ENCODE measurements at places on chromosomes 13 and 19.
A peak's percentile ranks its signal among the peaks of the same experiment; 100 is the strongest.

DNA sequence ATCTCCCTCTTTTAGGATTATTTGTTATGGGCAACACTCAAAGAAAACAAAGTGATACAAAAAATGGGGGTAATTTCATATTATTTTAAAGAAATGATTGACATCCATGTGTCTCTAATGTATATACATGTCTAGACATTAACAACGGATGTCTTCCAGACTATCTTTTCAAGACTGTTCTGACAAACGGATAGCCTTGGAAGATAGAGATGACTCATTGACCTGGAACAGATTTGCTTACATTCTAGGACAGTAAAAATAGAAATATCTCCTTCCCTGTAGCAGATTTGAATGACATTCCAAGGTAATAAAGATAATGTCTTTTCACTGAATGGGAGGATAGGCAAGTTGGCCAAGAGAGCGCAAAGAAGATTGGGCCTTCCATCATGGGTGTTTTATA is 26.2 kb upstream of the SLITRK6 start:
- DNase-seq, result peak; percentile 5

GRCh38 chr13:110699148-110700145 is 6.5 kb downstream of the CARS2 start:
- DNase-seq, result no peak

DNA sequence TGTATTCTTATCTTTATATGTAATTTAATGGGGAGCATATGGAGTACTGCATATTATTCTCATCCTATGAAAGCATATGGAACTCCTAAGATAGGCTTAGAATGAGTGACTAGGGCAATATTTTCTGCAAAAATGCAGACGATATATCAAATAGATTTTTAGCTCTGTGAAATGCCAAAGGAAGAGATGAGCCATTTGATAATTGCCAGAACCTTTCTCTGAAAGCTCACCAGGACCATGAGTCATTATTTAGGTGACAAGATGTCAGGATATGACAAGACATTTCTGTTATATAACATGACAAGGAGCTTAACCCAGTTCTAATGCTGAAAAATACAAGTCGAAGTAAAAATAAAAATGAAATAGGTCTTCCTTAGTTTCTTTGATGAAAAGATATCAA is 145.0 kb downstream of the SLITRK6 start:
- DNase-seq, result no peak

DNA sequence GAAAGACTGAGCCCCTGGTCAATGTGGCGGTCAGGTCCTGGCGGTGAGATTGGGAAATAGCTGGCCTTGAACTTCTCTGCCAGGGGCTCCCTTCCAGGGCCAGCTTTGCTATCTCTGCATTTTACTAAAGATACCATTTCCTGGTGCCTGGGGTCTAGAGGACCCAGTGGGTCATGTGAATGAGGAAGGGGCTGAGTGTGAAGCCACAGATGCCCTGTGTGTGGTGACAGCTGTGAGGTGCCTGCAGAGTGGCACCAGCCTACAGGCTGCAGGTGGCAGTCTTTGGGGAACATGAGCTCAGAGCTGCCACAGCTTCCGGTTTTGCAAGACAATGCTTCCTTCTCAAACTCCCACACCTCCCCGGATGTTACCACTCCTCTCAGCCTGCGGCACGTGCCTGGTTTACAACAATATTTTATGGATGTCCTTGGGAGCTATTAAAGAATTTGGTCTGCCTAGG is 5.2 kb upstream of the MLNR start:
- no peak for DNase-seq

DNA sequence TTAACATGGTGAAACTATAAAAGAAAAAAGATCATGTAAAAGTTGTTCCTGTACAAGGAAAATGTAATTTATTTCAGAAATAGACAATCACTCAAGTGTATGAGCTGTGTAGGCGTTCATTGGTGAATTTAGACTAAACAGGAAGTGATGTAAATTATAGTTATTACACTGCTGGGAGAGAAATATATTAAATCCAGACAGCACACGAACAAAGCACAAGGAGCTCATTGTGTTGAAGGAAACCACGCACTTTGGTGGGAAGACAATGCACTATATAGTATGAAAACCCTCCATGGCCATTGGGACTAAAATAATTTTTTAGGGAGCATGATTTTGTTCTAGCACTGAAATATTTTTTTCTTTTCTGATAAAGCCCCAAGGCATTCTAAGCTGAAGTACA is 450.5 kb downstream of the KLF12 start:
- no peak for DNase-seq

- DNase-seq, result no peak
These were observed 77.1 kb downstream of the CHST8 start for GRCh38 chr19:33698576-33699435.

GRCh38 chr13:93279982-93280381 is 53.4 kb downstream of the GPC6 start:
- DNase-seq, result no peak

- DNase-seq, result no peak
These were observed 18.3 kb downstream of the KCNC3 start for GRCh38 chr19:50310759-50311465.

DNA sequence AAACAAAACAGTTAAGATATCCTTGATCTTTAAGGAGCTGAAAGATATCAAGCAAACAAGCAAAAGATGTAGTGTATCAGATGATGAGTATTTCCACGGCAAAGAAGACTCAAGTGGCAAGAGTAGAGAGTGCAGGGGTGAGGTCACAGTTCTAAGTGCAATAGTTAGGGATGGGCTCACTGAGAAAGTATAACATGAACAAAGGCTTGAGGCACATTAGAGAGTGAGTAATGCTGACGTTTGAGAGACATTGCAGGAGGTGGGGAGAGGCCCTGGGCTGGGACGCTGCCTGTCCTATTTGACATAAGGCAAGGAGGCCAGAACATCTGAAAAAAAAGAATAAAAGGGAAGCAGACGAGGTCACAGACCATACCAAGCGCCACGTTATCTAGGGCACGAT is 1.4 kb downstream of the DUXA start:
- DNase-seq, result no peak

GRCh38 chr19:8131517-8131916 is 17.9 kb downstream of the FBN3 start:
- no peak for DNase-seq

DNA sequence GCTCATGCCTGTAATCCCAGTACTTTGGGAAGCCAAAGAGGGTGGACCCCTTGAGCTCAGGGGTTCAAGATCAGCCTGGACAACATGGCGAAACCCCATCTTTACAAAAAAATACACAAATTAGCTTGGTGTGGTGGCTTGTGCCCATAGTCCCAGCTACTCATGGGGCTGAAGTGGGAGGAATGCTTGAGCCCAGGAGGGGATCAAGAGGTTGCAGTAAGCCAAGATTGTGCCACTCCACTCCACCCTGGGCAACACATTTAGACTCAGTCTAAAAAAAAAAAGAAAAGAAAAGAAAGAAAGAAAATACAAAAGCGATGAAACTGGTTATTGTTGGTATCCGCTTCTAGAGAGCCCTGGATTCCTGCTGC is 597.4 kb downstream of the UQCRFS1 start:
- no peak for DNase-seq

DNA sequence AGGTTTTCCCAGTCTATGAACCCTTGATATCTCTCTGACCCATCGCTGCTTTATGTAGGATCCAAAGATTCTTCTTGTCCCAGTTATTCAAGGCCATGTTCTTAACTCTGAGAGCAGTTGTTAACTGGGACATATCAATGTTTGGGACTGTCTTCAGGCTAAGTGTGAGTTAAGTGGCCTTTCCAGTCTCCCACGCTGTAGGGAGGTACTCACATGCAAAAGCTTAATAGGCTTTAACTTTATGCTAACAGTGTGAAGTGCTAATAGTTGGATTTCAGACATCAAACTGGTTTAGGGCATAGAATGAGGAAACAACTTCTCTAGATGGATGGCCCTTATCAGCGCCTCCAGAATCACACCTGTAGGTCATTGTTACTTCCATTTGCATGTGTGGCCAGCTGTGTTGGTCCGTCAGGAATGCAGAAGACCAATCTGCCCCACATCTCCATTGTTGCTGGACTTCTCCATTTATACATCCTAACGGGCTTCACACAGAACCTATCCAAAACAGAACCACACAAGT is 104.7 kb upstream of the MBNL2 start:
- DNase-seq, result no peak

- no peak for DNase-seq
These were observed 14.3 kb upstream of the EDDM13 start for GRCh38 chr19:56258272-56258671.

- DNase-seq, result no peak
These were observed 35.2 kb downstream of the SMARCA4 start for GRCh38 chr19:10995926-10996600.

DNA sequence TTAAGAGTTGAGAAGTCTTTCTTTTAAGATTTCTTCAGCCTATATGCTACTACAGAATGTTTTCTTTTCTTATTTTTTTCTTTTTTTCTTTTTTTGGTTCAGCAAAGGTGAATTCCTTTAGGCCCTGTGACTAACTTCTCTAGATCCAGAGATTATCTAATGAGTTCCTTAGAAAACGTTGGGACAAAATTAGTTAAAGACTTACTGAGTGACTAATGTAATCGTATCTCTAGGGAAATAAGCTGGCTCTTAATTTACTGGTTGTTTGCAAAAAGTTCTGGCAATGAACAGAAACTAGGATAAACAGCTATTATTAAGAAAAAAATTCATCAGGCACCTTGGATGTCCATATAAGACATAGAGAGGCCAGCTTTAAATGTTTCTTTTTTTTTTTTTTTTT is 30.7 kb upstream of the CSNK1A1L start:
- DNase-seq, result no peak

DNA sequence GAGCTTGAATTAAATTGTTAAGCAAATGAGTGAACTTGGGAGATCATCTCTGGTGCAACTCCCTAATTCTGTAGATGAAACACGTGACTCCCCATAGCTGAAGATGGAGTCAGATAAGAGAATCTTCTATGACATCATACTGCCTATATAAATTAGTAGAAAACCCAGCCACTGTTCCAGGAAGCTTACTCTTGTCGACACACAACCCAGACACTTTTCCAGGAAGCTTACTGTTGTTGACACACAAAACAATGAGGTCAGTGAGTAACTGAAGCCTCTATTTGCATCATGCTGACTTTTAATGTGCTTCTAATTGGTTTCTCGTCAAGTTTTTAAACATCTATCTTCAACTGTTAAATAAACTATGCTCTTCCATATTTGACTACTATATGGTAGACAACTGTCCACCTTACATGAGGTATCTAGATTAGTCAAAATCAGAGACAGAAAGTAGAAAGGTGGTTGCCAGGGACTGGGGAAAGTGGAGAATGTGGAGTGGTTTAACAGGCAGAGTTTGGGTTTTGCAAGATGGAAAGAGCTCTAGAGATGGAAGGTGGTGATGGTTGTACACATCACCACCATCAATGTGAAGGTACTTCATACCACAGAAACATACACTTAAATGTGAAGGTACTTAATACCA is 168.2 kb downstream of the FGF14 start:
- DNase-seq, result peak; percentile 3

- DNase-seq, result no peak
These were observed 54.1 kb upstream of the MLNR start for GRCh38 chr13:49165798-49166752.

- peak; percentile 46 for DNase-seq
These were observed 568 bp downstream of the POLR2I start for GRCh38 chr19:36113894-36114720.

DNA sequence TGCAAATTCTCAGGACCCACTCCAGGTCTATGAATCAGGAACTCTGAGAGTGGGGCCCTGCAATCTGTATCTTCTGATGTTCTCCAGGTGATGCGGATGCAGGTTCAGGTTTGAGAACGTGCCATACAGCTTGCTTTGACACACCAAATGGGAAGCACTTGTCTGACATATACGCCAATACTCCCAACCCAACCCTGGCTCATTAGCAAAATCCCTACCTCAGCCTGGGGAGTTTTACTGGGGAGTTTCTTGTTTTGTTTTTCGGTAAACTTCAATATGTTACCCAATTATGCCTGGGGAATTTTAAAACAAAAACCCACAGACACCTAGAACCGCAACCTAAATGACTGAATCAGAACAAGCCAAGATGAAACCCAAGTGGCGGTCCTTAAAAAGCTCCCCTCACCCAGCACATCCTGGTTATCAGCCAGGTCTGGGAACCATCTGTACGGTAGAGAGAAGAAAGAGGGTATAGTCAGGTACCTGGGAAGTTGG is 41.2 kb downstream of the ABCC4 start:
- no peak for DNase-seq

GRCh38 chr19:3389876-3390371 is 23.5 kb downstream of the NFIC start:
- no peak for DNase-seq

DNA sequence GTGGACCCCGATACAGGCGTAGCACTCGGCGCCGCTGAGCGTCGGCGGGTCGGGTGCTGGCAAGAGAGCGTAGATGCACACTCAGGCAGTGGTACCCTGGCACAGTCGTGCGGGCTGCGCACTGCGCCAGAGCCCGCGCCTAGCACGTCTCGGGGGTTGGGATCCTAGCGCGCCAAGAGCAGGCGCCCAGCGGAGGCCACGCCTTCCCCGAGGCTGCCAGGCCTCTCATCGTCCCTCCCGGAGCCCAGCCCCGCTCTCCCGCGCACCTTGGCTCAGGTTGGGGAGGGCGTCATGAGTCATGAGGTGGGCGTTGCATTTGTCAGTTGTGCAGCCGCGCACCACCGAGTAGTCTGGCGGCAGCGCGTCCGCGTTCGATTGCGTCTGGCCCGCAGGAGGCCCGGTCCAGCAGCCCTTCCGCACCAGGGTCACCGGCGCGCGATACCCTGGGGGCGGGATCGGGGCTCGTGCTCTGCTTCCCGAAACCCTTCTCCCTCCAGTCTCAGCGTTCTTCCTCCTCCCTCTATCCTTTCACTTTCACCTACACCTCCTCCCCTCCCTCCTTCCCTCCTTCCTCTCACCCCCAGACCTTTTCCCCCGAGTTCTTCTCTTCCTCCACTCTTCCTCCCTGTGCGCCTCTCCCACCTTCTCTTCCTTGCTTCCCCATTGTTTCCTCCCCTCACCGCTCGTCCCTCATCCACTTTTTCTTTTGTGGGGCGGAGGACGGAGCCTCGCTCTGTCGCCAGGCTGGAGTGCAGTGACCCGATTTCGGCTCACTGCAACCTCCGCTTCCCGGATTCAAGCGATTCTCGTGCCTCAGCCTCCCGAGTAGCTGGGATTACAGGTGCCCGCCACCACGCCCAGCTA is 3.5 kb downstream of the LYPD5 start:
- DNase-seq, result no peak

GRCh38 chr13:66655847-66656454 is 574.2 kb downstream of the PCDH9 start:
- no peak for DNase-seq

- DNase-seq, result no peak
These were observed 41.1 kb upstream of the CCNE1 start for GRCh38 chr19:29770648-29771047.

- DNase-seq, result no peak
These were observed 113.5 kb upstream of the PABPC3 start for GRCh38 chr13:24982333-24982999.

DNA sequence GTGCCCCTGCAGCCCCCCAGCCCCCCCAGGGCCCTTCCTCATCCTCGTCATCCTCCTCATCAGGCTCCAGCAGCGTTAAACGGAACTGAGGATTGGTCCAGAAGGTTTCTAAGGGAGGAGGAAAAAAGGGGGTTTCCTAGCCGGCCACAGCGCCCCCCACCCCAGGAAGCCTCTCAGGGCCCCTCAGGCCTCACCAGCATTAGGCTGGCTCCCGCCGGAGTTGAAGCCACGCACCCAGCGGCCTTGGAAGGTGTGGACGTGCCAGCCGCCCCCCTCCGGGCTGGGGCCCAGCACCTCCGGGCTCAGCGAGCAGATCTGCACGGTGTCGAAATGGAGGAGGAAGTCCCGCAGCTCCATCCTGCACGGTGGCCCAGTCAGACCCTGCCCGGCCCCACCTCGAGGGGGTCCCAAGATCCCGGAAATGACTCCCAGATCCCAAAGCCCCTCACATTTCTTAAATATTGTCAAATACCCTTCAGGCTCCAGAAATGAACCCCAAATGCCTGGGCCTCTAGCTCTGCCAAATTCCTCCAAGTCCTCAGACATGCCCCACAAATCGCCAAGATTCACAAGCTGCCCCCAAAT is 6.9 kb downstream of the CAPN12 start:
- DNase-seq, result no peak
